ENCODE measurements at places on chromosomes 4 and X.

DNA sequence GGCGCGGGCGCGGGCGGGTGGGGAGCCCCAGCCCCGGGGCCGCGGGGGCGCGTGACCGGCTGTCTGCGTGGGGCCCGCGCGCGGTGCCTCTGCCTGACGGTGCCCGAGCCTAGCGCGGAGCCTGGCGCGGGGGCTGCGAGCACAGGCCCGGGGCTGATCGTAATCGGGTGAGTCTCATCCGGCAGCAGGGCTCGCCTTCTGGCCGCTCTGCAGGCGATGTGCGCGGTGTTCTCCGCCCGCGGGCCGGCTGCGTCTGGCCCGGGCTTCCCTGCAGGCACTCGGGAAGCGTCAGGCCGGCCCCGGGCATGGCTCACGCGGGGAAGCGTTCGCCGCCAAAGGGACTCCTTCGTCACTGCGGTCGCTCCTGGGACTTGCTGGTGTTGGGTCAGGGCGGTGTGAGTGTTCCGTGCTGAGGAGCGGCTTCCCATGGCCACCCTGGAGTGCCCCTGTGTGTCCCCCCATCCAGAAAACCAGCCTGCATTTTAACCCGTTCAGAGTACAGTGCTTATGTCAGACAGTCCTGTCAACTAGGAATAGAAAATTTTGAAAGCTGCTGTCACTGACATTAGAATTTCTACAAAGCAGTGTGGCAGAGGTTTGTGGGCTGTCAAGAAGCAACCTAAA lies 40.6 kb downstream of the FAM149A start:
- DNase-seq, result no peak

DNA sequence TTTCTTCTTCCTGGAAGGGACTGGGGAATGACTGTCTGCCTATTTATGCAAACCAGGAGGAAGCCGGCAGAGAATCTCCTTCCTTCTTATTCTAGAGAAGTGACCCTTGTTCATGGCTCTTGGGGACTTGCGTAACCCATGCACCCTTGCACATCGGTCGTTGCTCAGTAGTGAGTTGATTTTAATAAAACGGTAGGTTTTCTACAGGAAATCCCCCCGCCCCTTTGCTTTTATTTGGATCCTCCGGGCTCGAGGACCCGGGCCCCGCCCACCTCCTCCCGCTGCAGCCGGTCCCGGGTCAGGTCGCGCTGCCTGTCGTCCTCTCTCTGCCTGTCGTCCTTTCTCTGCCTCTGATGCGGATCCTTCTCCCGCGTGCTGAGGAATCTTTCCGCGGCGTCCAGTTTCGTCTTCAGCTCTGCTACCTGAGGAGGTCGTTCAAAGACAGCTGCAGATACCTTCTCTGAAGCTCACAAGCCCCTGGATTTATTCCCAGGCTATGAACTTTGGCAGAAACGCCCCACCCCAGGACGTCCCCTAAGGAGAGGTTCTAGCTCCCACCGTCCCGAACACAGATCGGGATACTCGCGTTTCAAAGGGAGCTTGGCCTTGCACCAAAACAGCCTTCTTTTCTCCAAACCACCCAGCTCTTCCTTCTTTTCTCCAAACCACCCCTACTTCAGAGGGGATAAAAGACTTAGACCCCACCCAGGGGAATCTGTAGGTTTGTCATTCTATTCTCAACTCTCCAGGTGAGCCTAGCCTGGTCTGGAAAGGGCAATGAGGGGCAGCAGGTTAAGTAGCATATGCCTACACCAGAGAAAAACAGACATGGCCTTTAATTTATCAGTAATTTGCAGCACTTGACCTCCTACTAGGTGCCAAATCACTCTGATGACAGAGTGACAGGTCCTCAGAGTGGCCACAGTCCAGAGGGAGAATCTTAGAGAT lies 7.0 kb downstream of the TNIP3 start:
- DNase-seq, result no peak

GRCh38 chr4:155402941-155403340 lies 26.2 kb upstream of the MAP9 start:
- no peak for DNase-seq

DNA sequence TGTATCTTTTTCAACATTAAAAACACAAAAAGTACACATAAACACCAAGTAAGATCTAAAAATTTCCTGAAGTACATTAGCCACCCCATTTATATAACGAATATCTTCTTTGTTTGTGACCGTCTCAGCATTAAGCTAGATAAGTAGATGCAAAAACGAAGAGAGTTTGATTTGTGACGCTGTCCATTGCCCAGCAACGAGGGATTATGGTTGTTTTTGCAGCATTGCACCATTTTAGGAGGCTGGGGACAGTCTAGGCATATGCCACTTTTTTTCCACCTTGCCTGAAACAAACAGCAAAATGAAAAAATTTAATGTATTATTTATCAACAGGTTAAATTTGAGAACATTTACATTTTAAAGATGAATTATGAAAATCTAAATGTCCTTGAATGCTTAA lies 12.0 kb upstream of the IGSF1 start:
- DNase-seq, result no peak

GRCh38 chrX:119981286-119982070 lies 37.9 kb upstream of the NKAP start:
- no peak for DNase-seq

GRCh38 chr4:16812041-16812440 lies 86.4 kb downstream of the LDB2 start:
- DNase-seq, result no peak

DNA sequence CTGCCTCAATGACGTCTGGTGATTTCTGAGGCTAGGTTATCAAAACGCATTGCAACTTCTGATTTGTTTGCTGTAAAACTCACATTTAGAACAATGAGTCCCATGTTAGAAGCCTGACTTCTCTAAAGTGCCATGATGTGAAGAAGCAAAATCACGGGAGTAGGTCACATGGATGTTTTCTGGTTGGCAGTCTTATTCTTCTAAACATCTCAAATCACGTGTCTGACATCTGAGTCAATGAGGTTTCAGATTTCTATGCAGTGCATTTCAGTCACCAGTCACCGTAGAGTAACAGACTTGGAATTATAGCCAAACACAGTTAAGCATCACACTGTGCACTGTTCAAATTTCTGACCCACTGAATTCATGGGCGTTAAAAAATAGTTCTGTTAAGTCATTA lies 482.1 kb downstream of the TMA16 start:
- DNase-seq, result no peak

- no peak for DNase-seq
These were observed 188.0 kb downstream of the SLC4A4 start for GRCh38 chr4:71526637-71527406.

- no peak for DNase-seq
These were observed 145.8 kb downstream of the MSN start for GRCh38 chrX:65813245-65813644.

- DNase-seq, result no peak
These were observed 50.2 kb downstream of the ANKRD17 start for GRCh38 chr4:73208376-73208775.
